ENCODE measurements at places on chromosomes 6 and 20.

- no peak for DNase-seq
Observed at GRCh38 chr6:162907876-162908481, 180.2 kb downstream of the PACRG start.

DNA sequence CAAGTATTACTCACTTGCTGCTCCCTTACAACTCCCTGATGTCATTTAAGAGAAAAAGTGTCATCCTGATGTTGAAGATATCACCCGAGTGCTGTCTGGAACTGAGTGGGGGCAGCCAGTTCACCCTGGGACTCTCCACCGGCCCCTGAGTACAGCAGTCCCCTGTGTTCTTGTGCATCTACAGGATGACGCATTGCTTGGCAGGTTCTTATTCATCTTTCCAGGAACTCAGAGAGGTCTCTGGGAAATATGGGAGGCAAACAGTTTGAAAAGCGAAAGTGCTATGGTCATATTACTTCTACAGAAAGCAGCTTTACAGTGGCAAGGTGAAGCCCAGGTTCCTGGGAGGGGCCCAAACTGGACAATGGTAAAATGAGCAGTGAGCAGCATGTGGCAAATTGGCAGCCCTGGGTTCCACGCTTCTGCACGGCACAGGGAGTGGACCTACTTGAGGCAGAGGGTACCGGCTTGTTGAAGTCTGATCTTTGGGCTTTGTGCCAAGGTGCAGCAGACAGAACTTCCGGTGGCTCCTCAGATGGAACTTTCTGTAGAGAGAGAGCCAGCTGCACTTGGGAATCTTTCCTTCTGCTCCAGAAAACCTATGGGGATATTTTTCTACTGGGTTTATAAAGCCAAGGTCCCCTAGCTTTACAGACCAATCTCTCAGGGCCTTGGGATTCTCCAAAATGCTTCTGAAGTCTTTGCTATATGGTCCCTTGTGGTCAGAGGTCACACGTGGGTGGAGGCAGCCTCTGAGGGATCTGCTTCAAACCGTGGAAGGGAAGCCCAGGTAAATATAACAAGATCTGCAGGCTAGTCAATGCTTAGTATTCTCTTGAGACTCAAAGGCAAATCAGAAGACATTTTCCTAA lies 128.3 kb downstream of the MAP3K7 start:
- no peak for DNase-seq

- DNase-seq = no peak
Observed at GRCh38 chr6:130602151-130602770, 224.9 kb upstream of the SMLR1 start.

DNA sequence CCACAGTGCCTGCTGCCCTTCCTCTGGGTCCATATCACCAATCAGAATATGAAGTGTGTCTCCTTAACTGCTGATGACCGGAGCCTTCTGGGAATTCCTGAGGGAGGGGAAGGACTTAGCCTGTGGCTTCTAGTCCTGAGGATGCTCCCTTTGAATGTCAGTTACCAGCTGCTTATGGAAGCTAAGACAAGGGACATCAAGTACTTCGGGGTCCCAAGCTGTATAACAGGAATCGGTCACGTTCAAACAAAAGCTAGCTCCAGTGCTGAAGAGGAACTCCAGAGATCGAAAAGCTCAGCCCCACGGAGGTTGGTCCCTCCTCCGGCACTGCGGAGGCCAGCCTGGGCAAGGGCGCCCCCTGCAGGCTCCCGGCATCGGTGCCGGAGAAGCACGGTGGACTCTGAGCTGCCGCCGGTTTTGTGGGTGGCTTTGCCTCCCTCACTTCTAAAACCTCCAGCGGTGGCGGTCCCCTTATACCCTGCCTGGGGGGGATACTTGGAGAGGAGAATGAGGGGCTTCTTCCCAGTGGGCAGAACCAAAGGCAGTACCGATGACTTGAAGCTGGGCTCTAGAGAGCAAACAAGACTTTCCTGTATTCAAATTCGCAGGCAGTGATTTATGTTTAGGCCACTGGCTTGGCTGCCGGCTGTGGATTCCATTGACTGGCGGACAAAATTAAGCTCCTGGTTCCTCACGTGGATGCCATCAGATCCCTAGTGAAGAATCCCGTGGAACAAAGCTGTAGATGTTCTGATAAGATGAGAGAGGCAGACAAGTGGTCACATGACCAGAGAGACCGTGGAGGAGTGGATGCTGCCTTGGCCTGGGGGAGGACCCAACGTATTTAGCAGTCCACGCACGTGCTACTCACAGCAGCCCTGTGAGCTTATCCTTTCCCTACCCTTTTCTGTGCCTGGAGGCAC lies 16.2 kb upstream of the UBR2 start:
- DNase-seq = peak; percentile 52

GRCh38 chr6:104995989-104996617 lies 39.2 kb downstream of the LIN28B start:
- DNase-seq = no peak

DNA sequence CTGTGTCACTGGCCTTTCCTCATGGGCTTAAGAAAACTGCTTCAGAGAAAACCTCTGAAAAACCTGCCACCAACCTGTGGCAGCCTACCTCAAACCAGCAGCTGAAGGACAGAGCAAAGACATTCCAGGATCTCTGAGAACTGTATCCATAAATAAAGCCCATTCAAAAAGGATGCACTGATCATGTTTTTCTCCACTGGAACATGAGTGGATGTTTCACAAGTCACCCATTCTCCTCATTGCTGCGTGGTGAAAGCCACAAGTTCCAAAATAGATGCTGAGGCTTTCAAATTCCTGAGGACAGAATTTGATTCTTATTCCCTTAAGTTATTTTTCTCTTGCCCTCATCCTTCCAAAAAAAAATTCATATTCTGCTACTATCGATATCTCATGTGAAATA lies 280.6 kb downstream of the KHDC1L start:
- no peak for DNase-seq

DNA sequence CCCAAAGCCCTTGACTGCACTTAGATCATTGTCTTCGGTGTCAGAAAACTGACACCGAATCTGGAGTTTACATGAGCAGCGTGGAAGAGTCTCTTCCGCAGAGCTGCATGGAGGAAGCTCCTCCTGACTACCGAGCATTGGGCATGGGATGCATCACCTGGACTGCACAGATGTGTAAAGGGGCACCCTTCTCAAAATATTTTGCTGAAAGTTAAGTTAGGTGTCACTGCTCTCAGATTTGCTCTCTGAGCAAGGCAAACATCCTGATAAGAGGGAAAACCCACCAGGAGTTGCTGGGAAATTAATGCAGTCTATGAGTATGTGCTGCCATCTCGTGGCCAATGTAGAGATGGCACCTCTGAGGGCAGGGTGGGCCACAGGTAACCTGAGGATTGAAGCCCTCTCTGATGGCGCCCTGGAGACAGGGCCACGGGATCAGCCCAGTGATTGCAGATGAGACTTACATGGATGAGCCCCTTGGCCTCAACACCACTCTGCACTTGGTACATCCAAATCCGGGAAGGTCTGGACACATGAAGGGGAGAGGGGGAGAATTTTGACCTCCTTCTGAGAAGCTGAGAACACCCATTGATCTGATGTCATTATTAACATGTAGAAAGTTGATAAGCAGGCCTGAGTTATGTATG lies 129.9 kb downstream of the LPA start:
- no peak for DNase-seq

DNA sequence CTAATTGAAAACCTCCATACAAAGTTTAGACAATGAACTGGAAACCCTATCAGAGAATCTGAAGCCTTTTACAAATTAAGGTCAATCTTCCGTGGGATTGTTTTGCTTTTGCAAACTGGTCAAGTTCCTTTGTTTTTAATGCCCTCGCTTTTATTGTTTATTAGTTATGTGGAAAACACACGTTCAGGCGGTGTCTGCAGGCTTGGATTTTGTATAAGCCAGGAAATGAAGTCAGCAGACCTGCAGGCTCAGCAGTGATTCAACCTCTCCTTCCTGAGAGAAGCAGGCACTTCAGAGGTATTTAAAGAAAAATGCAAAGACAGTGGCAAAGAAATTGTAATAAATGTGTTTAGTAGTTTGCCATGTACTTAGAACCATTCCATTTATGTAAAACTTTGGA lies 103.4 kb upstream of the PDE10A start:
- DNase-seq = no peak

DNA sequence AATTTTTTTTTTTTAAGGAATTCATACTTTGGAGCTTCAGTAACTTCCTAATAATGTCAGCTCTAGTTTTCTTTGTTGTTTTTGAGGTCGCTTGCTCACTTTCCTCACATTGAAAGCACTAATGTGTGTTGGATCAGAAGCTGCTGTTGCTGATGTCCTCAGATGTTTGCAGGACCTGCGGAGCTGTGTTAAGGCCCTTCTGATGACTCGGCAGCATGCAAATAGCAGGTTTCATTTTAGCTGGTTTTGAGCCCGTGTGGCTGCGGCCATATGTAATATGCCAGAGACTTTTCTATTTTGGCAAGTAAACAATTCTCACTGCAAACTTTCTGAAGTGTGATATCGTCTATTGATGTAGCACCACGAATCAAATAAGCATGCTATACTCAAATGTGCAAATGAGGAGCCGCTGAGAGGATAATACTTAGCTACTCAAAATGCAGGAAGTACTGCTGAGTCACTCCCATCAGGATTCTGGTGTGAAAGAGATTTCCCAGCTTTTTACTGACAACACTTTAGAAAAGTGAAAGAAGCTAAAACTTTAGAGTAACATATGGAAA lies 187.8 kb downstream of the SASH1 start:
- no peak for DNase-seq

DNA sequence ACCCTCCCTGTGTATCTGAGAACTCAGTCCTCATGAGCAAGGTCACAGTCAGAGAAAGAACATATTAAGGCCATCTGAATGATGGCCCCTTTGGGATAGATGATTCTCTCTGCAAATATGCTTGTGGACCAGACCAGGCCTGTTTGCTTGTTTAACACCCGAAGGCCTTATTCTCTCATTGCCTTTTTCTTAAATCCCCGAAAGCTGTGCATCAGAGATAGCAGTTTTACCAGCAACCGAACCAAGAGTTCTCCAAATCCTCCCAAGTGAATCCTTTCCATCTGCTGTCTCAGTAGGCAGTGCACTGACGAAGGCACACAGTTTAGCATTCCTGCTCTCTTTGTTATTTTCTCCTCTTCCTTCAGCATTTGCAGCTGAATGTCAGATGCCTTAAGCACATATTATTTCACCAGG lies 79.8 kb downstream of the TRMT6 start:
- DNase-seq = no peak

GRCh38 chr20:38046572-38046971 lies 13.0 kb downstream of the RPRD1B start:
- no peak for DNase-seq

GRCh38 chr20:24574797-24575196 lies 105.4 kb downstream of the SYNDIG1 start:
- DNase-seq = no peak

GRCh38 chr20:1332749-1333300 lies 3.9 kb upstream of the SDCBP2 start:
- no peak for DNase-seq

GRCh38 chr20:47421076-47421475 lies 64.6 kb upstream of the ZMYND8 start:
- DNase-seq = no peak

DNA sequence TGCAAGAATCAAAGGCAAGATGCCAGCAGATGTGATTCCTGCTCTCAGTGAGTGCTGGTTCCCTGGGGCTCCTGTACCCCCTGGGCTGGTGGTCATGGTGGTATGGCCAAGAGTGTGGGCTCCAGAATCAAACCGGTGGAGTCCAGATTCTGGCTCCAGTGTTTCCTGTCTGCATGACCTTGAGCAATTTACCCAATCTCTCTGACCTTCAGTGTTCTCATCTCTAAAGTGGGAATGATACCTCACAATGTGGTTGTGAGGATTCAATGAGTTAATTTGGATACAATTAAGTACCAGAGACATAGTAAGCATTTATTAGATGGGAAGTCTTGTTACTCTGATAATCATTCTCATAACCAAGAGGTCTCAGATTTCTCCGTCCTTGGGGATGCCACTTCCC lies 218.4 kb upstream of the JARID2 start:
- no peak for DNase-seq

- DNase-seq = no peak
Observed at GRCh38 chr6:168368936-168369335, 49.4 kb upstream of the DACT2 start.

DNA sequence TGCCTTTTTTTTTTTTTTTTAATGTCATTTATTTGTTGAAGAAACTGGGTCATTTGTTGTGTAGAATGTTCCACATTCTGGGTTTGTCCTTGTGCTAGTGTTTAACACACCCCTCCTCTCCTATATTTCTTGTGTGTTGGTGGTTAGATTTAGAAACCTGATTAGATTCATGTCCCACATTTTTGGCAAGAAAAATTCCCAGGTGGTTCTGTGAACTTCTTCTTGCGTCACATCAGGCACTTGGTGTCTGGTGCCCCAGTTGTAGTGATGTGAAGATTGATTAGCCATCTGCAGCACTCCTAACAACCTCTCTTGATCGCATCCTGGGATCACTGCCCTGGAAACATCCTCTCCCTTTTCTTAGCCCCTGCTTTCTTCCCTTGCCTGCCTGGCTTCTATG lies 7.8 kb downstream of the PIGT start:
- no peak for DNase-seq

- no peak for DNase-seq
Observed at GRCh38 chr6:14235653-14236356, 118.2 kb downstream of the CD83 start.

DNA sequence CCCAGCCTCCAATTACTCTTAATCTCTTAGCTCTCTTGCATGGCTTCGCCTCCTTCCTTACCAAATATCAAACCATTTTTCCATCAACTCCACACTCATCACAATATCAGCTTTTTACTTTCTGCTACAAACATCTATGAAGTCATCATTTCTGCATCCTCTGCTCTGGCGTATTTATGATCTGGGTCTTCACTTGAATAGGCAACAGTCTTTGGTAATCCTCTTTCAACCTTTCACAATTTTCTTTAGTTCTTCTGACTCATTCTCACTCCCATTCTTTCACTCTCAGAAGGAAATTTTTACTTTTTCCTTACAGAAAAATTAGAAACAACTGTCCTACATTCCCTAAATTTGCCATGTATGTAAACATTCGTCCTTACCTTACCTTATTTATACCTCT lies 522.4 kb downstream of the HDGFL1 start:
- DNase-seq = no peak

DNA sequence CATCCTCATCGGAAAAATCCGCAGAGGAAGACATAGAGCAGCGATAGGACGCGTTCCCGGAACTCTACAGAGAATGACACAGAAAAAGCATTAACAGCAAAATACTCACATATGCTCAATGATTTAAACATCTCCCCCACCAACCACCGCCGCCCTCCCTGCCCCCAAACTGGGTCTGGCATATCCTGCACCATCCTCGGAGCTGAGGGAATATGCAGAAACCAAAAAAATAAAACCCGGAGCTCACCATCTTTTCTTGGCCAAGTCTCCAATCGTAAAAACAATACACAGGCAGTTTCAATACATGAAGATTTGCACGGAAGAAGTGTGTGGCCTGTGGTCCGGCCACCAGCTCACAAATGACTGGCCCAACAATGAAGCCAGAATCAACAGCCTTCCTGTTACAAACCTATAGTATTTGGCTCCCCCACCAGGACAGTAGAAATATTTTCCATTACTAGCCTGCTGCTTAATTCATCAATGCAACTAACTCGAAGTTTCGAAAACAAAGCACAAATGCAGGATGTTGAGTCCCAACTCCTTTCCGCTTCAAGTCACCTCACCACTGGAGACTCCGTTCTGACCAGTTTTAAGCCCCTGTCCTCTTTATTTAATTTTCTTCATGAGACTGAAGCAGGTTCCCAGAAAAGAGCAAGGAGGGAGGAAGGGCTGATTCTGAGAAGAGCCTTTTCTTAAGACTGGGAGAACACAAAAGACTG lies 103.2 kb upstream of the BEND6 start:
- no peak for DNase-seq

Data from NCI-H1436 treated with DMSO at 0.1 percent for 48 hours (cell line).